Ascending aorta (tissue), 2 donors: ENCODE measurements at places on chromosomes 2 and 18.

DNA sequence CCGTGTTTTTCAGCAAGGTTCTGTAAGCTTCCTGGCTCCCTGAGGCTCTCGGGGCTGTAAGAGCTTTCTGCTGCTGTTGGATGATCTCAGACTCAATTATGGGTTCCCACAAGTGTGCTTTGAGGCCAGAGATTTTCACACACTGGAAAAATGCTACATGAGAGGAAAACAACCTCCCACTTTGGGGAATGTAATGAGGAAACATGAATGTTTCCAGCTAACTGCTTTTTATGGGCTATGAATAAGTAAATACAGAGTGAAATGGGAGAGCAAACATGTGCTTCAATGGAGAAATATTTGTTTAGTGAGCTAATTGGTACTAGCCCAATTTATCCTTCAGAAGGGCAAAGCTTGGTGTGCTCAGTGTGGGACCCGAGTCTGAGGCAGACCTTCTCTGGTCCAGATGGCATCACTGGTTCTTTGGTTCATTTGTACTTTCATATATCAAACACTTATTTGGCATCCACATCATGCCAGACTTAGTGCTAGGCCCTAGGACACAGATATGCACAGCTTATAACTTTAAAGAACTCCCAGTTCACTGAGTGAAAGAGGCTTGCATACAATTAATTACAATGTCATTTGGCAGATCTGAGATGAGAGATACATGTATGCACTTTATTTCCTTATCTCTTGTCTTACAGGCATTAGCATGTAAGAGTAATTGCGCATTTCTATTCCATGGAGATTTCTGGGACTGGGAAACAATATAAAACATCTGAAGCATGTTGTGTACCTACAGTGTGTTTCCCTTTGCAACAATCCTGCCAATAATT is 248.8 kb downstream of the RDH14 start:
- DNase-seq: no peak

- DNase-seq: no peak
Measured at GRCh38 chr2:194319222-194319992, 1337.6 kb upstream of the SLC39A10 start.

GRCh38 chr2:10045561-10046355 is 2.4 kb downstream of the KLF11 start:
- no peak for DNase-seq

DNA sequence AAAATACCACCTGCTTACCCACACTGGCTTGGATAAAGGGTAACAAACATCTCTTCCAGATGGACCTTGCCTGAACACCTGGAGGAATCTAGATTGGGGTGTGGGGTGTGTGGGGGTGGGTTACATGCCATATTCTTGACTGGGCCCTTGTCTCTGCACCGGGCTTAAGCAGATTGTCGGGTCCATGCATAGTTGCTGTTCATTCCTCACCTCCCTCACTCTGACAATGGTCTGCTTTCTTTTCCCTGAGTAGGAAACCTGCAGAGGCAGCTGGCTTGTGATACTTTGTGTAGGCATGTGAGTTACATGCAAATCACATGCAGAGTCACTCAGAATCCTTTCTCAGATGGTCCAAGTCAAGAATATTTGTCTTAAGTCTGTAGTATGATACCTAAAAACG is 112.8 kb upstream of the GLS start:
- DNase-seq: no peak

- no peak for DNase-seq
Measured at GRCh38 chr2:61887717-61888266, 664 bp downstream of the CCT4 start.

DNA sequence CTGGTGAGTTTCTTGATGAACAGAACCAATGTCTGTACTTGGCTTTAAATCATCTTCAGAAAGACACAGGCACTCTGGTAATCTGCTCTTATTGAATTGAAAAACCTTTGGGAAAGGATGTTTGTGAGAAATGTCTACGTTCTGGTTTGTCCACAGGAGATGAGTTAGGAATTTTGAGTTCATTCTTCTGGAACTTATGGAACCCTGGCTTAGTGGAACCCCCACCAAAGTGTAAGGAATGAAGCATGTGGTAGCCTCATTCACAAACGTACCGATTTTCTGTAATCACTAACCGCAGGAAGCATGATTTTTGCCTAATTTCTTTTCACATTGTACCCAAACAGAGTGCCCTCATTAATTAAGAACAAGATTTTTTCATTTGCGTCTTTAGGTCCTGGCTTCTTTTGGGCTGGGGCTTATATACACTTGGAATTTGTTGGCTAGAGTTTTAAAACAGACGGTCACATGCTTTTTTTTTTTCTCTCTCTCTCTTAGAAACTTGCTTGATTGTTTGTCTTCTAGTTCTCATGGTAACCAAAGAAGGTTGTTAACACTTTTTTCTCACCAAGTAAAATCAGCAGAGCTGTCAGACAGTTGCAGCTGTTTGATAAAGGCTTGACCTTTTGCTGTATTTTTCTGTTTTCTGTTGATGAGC is 314.1 kb upstream of the THUMPD2 start:
- DNase-seq: no peak
